Urinary bladder (tissue), 4 donors: ENCODE measurements at places on chromosomes 3 and 15.

GRCh38 chr15:93109336-93110102, 20.5 kb upstream of the RGMA start:
- no peak for DNase-seq

DNA sequence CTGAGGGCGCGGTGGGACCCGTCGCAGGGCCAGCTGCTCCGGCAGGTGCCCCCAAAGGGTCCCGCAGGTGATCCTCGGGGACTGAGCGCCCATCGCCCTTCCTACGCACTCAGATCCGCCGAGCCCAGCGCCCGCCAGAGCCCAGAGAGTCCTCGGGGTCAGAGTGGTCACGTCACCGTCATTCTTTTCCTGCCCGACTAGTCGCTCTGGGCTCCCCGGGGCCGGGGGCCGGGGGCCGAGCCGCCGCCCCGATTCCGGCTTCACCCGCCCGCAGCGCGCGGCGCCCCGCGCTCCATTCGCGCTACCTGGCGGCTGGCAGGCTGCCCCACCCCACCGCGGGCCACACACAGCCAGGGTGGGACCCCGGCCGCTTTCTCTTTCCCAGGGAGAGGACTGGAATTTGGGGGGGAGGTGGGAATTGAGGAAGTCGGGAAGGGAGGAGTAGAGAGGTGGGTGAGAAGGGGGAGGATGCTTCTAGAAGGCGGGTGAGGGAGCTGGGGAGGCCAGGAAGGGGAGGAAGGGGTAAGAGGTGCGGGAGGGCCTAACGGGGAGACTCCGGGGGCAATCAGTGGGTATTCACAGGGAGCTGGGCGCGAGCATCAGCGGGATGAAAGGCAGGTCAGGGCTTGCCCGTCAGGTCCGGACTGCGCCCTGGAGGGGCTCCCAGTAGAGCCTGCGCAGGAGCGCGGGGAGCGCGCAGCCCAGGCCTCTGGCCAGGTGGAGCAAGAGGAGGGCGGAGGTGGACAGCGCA, 36.1 kb upstream of the EPHB3 start:
- no peak for DNase-seq

DNA sequence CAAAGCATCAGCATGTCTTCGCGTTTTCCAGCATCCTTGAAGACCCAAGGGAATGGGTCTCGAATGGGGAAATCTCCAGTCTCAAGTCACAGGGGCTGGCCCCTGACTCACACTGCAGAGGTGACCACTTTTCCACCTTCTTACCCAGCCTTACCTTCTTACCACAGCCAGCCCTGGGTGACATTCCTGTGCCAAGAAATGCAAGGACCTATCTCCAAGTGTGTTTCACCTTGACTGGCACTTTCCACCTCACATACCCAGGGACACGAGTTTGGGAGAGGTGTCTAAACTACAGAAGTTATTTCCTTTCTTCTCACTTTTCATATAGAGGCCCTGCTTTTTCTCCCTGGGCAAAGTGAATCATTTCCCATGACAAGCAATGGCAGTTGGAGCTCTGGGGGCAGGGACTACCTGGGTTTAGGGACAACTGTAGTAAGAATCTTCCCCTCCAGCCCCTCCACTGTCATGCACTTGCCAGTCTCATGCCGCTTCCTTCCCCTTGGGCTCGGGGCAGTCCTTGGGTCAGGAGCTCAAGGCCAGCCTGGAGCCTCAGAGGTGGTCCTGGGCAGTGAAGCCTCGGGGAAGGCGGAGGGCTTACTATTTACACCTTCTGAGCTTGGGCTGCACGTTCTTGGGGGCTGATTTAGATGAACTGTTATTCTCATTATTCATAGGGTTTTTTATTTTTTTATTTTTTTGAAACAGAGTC, 16.8 kb downstream of the PAQR5 start:
- DNase-seq = no peak

- no peak for DNase-seq
These were observed 295.8 kb downstream of the MAGI1 start for GRCh38 chr3:65742914-65743313.

DNA sequence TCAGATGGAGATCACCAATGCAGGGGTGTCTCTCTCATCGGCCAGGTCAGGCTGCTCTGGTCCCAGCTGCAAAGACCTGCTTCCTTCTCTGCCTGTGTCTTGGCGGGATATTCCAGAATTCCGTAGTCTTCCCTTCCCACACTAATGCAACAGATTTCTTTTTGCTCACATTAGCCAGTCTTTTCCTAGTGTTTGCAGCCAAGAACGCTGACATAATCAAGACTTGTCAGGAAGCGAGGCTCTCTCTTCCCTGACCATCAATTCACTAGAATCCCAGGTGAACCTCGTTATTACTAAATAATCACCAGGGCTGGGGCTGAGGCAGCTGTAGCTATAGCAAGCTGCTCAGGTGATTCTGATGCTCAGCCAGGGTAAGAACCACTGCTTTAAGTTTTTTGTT, 43.2 kb upstream of the ACKR4 start:
- DNase-seq = no peak

DNA sequence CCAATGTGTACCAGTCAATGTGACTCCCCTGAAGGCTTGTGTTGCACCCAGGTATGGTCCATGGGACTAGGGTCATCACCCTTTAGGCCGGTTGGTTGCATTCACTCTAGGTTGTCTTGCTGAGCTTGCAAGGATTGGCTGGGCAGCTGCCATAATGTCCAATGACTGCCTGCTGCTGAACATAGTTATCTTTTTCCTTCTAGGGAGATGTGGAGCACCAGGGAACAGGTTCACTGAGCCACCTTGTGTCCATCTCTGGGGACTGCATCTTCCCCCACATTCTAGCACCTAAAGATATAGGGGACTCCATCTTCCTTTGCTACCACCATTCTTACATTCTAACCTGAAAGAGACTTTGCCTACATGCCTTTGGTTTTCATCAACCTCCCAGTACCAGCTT, 580.4 kb upstream of the TBL1XR1 start:
- DNase-seq = no peak

- no peak for DNase-seq
These were observed 51.1 kb downstream of the ATP10A start for GRCh38 chr15:25812073-25812472.

DNA sequence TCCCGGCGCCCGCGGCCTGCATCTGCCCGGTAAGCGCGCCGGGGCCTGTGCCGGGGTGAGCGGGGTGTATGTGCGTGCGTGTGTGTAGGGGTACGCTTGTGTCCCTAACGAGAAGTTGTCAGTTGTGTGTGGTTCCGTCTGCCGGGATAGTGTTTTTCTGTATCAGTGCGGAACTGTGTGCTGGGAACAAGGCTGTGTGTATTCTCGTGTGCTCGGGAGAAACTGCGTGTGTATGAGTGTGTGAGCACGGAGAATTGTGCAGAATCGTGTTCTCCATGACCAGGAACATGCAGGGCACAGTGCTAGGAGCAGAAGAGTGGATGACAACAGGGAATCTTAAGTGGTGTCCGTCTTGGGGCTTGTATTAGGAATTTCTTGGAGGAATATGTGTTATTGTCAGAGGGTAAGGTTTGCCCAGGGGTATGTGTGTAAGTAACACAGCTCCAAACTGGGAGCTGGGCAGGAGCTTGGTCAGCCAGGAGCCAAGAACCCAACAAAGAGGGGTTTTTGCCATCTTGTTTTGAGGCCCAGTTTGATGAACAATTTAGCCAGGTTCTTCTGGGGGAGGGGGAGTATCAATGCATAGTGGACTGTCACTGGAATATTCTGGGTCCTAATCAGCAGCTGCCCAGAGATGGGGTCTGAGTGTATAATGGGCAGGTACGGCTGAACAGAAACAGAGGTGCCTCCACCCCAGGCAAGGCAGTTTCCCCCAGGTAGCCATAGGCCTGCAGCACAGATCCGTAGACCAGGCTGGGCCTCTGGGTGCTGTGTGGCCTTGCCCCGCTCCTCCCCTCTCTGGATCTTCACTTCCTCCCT, 2.1 kb downstream of the ISL2 start:
- DNase-seq = no peak

DNA sequence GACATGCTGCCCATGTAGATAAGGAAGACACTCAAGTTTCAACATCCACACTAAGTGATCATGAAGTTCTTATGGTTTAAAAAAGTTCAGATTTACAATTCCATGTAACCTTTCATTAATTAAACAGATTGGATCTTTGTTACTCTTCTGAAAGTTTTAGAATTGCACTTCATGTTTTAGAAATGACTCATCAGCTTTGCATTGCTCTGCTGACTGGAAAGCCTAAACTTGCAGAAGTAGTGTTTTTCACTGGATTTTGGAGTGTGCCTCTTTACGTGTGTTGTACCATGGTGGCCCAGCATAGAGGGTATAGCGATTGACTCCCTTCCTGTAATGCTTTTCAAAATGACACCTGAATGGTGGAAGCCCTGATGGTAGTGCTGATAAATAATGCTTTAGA, 157.9 kb downstream of the BBX start:
- DNase-seq = no peak

- no peak for DNase-seq
These were observed 32.3 kb downstream of the EXOG start for GRCh38 chr3:38528457-38528856.

DNA sequence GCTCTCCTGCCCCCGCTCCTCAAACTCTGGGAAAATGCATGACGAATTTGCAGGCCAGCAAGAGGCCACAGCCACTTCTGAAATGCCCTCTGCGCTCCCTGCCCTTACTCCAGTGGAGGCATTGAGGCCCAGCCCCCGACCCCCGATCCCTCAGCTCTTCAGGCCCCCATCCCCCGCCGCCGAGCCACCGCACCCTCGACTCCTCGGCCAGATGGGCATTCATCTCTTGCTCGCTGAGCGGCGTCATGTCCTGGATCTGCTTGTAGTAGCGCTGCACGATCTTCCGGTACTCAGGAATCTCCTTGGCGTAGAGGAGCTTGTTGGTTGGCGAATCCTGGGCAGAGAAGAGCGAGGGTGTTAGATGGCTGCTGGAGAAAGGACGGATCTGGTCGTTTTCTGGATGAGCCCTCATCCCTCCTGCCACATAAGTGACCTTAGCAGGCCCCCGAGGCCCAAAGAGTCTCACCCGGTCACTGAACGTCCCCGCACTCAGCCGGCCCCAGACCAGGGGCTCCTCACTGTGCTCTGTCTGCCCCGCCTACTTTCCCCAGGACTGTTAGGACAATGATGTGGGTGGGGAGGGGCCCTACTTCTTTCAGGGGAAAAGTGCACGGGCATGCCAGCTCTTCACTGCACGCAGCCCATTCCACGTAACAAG, 14.0 kb downstream of the H1-8 start:
- DNase-seq = no peak

DNA sequence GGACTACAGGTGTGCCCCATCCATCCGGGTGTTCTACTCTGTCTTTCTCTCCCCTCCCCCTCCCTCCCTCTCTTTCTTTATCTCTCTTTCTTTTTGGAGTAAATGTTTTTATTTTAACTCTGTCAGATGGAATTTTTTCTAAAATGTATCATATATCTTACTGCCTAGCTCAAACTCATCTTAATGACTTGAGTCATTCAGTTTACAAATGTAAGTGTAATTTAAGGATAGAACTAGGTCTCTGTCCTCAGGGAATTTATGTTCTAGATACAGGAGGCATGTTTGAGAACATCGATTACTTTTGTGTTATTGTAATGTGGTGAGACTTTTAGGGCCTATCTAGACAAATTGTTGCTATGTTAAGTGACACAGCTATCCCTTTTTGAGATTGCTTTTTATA, 3.5 kb downstream of the TBC1D23 start:
- DNase-seq = no peak

- no peak for DNase-seq
These were observed 129.6 kb downstream of the GADL1 start for GRCh38 chr3:30764891-30765290.
